ENCODE measurements at places on chromosomes 4 and X.

GRCh38 chrX:136899221-136899620 lies 18.7 kb upstream of the RBMX start:
- DNase-seq, result no peak

GRCh38 chr4:158079661-158080060 lies 93.2 kb downstream of the GASK1B start:
- no peak for DNase-seq

DNA sequence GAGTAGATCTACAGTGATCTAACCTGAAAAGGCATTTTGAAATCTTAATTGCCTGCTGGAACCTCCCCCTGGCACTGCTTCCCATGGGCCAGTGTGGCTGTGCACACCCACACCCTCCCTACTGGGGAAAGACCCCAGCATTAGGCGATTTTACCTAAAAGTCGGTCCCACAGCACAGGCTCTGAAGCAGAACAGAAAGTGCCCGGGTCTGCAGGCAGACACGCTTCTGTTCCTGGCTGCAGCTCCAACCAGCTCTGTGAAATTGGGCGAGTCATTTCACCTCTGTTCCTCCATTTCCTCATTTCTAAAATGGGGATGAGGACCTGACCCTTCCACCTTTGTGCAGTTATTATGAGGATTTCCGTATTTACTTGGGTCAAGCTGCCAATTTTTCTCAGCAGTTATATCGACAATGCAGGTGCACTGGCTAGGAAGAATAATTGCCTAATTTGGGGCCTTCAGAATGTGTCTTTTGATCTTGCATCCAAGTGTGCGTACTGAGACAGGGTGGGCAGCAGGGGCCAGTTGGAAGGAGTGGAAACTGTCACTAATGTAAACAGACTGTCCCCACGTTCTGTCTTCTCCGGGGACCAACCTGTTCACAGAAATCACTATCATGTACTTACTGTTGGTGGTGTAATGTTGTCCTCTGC lies 7.1 kb downstream of the KLF3 start:
- no peak for DNase-seq

DNA sequence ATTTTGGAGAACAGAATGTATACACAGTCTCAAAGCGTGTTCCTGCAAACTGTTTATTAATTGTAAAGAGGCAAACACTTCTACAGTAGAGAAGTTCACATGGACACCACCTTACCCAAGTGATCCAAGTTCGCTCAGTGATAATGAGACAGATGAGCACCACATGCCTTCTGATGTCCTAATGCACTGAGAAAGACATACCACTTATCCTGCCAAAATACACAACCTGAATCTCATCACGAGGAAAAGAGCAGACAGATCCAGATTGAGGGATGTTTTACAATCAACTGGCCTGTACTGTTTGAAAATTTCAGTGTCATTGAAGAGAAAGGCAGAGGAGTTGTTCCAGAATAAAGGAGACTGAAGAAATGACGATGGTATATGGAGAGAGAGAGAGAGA lies 12.4 kb downstream of the PPEF1 start:
- DNase-seq, result no peak

- DNase-seq, result no peak
Observed at GRCh38 chr4:21795091-21795490, 153.5 kb downstream of the KCNIP4 start.

DNA sequence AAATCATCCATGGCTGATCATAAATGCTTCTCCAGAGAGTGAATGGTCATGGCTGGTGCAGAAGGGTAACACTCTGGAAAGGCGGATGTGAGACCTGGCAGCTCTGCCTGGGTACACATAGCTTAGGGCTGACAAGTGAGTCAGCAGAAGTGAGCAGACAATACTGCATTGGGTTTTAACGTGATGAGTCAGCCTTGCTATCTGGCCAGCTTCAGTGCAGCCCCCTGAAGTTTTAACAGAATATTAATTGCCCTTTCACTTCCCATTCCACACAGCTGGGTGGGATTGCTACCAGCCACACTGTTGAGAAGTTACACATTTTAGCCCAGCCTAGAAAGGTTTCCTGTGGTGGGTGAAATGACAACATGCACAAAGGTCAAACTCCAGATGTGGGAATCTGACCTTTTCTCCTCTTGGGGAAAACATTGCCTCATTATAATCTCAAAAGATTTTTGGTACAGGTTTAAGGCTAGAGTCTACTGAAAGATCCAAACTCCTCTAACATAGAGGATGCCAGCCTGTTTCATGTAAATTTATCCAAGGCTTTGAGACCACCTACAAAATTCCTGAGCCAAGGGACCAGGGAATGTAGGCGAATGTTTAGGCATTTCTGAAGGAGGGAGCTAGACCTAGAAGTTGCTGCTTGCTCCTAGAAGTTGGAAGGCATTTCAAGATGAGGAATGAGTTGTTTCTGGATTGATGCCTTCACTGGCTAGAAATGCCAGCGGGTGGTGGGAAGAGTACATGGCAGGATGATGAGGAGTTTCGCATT lies 230.3 kb upstream of the PGRMC2 start:
- no peak for DNase-seq

DNA sequence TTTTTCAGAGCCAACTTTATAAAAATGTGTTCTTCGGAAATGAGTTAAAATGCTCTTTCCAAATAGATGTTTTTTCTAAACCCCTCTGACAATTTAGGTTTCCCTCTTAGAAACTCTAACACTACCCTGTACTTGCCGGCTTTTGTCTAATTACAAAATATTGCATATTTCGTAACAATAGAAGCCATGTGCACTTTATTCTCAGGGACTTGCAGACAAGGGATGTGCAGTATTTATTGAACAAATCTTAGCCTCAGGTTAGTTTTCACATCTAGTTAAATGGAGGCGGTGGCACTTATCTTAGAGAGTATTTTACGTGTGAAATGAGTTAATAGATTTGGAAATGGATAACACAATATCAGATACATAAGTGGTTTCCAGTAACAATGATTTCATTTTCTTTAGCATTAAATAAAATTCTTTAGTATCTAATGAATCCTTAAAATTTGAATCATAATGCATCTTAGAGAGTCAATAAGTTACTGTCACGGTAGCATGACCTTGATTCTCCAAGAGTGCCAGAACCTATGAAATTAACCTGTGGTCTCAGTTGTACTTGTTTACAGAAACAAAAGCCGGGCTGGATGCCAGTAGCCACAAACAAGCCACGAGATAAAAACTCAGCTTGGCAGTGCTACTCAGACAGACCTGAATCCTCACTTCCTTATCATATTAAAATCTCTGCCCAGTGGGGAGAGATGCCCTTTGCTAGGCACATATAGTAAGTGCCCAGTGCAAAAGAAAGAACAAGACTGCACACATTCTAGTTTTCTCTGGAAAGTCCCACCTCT lies 772 bp upstream of the PABPC4L start:
- no peak for DNase-seq

GRCh38 chr4:96874657-96875056 lies 1034.8 kb downstream of the PDHA2 start:
- DNase-seq, result no peak
